ENCODE measurements at places on chromosomes 11 and 22.

- no peak for DNase-seq
Observed at GRCh38 chr11:8080069-8080670, 841 bp upstream of the TUB start.

GRCh38 chr22:23580576-23581259 lies 628 bp upstream of the IGLL1 start:
- no peak for DNase-seq

DNA sequence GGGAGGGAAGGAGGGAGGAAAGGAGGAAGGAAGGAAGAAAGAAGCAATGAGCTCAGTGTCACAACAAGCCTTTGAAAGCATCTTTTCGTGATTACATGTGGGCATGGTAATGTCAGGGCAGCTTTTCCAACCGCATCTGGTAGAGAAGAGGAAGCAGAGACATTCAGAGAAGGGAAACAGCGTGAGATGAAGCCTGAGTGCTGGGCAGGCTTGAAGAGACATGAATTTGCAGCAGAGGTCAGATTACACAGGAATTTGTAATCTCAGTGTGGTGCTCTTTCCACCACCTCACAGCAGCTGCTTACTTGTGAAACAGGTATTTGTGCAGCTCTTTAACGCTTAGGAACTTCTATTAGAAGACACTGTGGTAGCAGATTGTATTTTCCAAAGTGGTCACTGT lies 289.5 kb upstream of the C11orf87 start:
- no peak for DNase-seq

DNA sequence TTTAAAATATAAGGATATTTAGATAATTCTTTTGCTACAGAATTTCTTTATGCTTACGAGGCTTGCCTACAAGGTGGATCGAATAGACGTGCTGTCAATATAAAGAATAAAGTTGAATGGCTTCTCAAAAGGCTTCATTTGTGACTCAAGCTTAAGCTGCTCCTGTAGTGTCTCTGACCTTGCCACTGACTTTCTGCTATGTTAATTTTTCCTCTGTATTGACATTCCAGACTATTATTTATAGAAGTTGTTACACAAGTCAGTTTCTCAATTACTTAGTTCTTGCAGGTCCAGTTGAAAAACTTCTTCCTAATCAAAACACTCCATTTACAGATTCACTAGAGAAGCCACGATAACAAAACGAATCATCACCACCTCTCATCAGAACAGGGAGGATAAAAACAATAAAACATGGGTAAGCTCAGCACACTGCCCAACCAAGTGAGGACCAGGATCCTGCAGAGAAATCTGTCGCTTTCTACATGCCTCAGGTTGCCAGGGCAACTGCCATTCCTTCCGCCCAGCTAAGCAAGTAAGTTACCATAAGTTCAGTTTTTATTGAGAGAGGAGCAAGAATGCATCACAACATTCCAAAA lies 39.0 kb upstream of the CHKA start:
- no peak for DNase-seq

GRCh38 chr11:109864151-109864661 lies 229.0 kb upstream of the ZC3H12C start:
- no peak for DNase-seq
